CD4-positive, alpha-beta T cell treated with Interleukin-1 beta for 1 hour (primary cell): ENCODE measurements at places on chromosomes 3 and 15.

- no peak for DNase-seq
Observed at GRCh38 chr3:167188592-167188991, 191.5 kb downstream of the ZBBX start.

- DNase-seq: no peak
Observed at GRCh38 chr3:44240061-44240460, 1.6 kb upstream of the TOPAZ1 start.

- no peak for DNase-seq
Observed at GRCh38 chr3:112005091-112005672, 6.5 kb downstream of the TAGLN3 start.

GRCh38 chr3:80384811-80385210, 617.0 kb upstream of the ROBO1 start:
- DNase-seq: no peak
